ENCODE measurements at places on chromosomes 5 and 9.

- DNase-seq: no peak
Observed at GRCh38 chr9:128713941-128714573, 9.9 kb downstream of the ZDHHC12 start.

- DNase-seq: no peak
Observed at GRCh38 chr9:38249049-38249448, 143.5 kb upstream of the ALDH1B1 start.

- no peak for DNase-seq
Observed at GRCh38 chr5:172699999-172700364, 58.9 kb downstream of the NEURL1B start.

GRCh38 chr5:40616781-40617180, 62.9 kb upstream of the PTGER4 start:
- no peak for DNase-seq

GRCh38 chr9:12633016-12633765, 60.0 kb upstream of the TYRP1 start:
- DNase-seq: no peak

- DNase-seq: peak; percentile 1
Observed at GRCh38 chr9:112925058-112925641, 34.5 kb upstream of the SLC46A2 start.

DNA sequence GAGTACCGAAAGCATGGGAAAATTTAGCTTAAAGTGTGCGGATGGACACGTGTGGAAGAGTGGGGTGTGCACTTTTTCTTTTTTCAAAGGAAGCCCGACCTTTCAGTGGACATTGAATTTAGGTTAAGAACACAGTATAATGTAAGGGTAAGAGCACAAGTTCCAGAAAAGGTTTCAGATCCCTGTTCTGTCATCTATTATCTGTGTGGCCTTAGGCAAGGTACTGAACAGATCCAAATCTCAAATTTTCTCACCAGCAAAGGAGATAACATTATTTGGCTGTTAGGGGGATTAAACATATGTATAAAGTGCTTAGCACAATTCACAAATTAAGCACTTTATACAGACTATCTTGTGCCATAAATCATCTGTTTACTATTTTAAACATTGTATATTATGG, 441.0 kb downstream of the SPOCK1 start:
- DNase-seq: no peak

GRCh38 chr5:142283304-142283703, 41.5 kb downstream of the SPRY4 start:
- DNase-seq: no peak

- no peak for DNase-seq
Observed at GRCh38 chr5:95035891-95036685, 248.8 kb downstream of the MCTP1 start.

- DNase-seq: no peak
Observed at GRCh38 chr9:121503444-121503843, 3.8 kb upstream of the GGTA1 start.

DNA sequence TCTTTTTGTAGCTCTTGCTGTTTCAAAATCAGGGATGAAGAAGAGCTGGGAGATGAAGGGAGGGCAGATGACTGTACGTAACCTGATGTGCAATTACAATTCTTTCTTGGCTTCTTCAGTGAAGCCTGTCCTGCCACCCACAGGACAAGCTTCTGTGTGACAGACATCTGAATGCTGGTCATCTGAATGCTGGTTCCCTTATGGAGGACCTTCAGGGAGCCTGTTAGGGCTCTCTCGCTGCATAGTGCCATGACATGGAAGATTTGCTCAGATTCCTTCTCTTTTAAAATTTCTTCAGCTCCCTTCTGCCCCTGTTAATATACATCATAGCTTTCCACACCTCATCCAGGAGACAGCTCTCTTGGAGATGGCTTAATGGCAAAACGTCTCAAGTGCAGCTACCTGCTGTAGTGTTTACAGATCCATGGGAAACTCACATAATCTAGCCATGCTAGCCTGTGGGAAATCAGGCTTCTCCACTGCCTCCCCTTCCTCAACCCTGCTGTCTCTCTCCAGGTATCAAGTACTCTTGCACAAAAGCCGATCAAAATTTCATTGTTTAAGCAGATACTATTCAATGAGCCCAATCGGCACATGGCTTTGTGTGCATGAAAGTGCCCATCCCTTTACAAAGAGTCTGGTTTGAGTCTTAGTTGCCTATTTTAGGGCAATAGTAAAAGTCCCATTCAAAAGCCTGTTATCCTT, 134.6 kb downstream of the RAB3C start:
- no peak for DNase-seq

GRCh38 chr9:136483589-136484152, 831 bp upstream of the SEC16A start:
- peak; percentile 89 for DNase-seq

- no peak for DNase-seq
Observed at GRCh38 chr5:175674731-175675346, 17.0 kb downstream of the HRH2 start.

GRCh38 chr9:31032206-31032605, 1352.2 kb upstream of the ACO1 start:
- DNase-seq: no peak

All from T1000 (cell line).